ENCODE measurements at places on chromosomes 2 and 18.
A peak's percentile ranks its signal among the peaks of the same experiment; 100 is the strongest.

- DNase-seq, result no peak
Observed at GRCh38 chr2:90221300-90221651, 1529.8 kb downstream of the RPIA start.

DNA sequence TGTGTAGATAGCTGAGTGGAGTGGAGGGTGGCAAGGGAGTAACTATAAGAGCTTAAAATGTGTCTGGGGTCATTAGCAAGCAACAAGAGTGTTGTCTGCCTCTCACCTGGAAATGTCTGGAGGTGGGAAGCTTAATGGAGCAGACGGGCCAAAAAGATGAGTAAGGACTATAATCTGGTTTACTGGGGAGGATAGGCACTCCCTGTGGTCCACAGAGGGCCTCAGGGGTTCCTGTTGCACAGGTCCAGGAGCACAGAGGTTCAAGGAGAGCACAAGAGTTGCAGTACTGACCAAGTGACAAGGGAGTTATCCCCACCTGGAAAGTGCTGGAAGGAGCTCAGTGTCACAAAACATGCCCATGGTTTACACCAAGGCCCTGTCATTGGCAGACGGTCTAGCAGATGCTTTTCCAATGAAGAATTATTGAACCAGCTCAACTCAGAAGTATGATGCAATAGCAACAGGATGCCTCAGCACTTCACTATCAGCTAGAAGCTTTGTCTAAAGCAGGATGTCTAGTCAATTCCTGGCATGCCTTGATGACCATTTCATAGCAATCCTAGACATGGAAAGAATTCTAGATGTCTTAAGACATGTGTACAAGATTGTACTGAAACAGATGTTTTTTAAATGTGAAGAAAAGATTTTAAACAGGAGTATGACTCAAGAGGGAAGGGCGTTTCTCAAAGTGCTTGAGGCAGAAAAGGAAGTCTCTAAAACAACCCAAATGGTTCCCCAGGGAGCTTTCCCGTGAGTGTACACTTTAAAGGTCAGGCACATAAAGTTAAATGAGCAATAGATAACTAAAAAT lies 62.9 kb upstream of the SERPINE2 start:
- DNase-seq, result peak; percentile 95

- no peak for DNase-seq
Observed at GRCh38 chr2:38128653-38129052, 52.7 kb upstream of the CYP1B1 start.

- no peak for DNase-seq
Observed at GRCh38 chr2:201675454-201675853, 23.0 kb downstream of the MPP4 start.

DNA sequence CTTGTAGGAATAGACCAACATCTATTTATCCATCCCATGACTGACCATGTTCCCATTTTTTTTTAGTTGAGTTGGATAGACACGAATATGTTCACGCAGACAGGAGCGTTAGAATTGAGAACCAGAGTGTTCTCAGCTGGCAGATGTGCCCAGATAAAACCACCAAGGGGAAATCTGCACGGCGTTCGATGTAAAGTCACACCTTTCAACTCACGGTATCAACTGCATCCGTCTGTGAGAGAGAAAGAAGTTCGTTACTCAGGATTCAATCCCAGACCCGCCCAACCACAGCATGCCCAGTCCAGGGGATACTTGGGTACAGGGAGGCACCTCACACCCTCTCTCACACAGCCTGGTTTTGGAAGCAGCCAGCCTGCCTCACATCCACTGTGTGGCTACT lies 26.1 kb downstream of the MAL start:
- DNase-seq, result no peak

GRCh38 chr2:114450639-114451038 lies 8.2 kb downstream of the DPP10 start:
- DNase-seq, result no peak

- DNase-seq, result no peak
Observed at GRCh38 chr2:77520641-77521547, 1.3 kb downstream of the LRRTM4 start.

- DNase-seq, result no peak
Observed at GRCh38 chr2:149972066-149972465, 384.5 kb upstream of the MMADHC start.

GRCh38 chr2:42964439-42965083 lies 172.2 kb upstream of the HAAO start:
- DNase-seq, result peak; percentile 86

- DNase-seq, result no peak
Observed at GRCh38 chr2:70730730-70731129, 37.3 kb downstream of the ADD2 start.

GRCh38 chr2:16855183-16855582 lies 189.5 kb upstream of the CYRIA start:
- DNase-seq, result no peak

GRCh38 chr2:230219419-230220331 lies at the start of gene SP110:
Gene SP110 (minus strand): TSS chr2:230219984. CDS start chr2:230216927, 3,057 bp downstream.
- DNase-seq, result peak; percentile 87

All from brain microvascular endothelial cell (primary cell).